ENCODE measurements at places on chromosomes 2 and 18. TPM values are rescaled to one million over a fixed set of nuclear protein-coding genes. Genes with fewer than 3 reads are reported as not detected.

GRCh38 chr2:44429034-44429433 is 67.3 kb downstream of the CAMKMT start:
- no peak for DNase-seq

Gene CDK5R2
- total RNA-seq: 5.3 TPM

Gene NYAP2
- 14.3 TPM for total RNA-seq

DNA sequence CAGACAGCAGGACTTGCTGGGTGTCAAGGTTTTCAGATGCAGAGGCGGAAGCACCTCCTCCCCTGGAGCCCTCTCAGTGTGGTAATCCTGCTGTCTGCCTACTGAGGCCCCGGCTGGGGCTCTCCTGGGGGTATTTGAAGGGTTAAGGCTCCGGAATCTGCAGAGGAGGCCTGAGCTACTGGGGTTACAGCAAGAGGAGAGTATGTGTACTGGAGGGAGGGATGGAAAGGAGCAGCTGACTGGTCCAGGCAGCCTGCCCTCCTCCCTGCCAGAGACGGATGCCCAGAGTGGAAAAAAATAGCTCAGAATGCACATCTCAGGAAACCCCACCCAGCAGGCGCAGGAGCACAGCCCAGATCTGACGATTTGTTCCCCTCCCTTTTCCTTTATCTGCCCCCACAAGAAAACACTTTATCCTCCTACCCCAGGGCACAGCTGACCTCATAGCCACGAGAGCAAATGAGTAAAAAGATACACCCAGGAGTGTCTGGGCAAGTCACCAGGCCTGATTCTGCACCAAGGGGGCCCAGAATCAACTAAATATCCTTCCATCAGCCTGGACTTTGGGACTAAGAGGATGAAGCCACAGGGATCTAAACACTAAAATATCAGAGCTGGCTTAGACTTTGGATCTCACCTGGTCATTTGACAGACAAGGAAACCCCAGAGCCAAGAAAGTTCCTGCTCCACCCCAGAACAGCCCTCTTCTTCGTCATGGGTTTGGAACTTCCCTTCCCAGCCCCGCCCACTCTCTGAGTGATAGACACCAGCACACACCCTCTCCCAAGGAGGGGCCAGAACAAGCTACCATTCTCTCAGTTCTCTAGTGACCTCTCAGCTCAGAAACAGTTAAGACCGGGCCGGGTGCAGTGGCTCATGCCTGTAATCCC is 5.5 kb downstream of the TMBIM1 start:
- peak; percentile 83 for DNase-seq

Gene UCN
- total RNA-seq: 1.2 TPM

DNA sequence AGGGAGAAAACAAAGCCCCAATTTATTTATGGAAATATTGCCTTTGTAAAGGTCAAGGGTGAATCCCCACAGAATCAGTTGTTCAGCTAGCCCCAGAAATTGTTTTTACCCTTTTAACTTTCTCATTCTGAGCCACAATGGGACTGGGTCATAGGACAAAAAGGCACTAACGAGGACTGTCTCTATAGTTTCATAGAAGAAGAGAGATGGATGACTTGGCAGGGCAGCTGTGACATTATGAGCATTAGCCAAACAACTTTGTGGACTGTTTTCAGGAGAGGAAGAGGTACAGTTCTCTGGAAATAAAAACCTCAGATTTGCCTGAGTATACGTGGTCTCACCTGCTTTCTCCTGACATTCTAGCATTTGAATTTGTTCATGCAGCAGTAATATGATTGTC is 1155.8 kb upstream of the CHAC2 start:
- no peak for DNase-seq

Gene EPB41L3
- total RNA-seq: 57.5 TPM

DNA sequence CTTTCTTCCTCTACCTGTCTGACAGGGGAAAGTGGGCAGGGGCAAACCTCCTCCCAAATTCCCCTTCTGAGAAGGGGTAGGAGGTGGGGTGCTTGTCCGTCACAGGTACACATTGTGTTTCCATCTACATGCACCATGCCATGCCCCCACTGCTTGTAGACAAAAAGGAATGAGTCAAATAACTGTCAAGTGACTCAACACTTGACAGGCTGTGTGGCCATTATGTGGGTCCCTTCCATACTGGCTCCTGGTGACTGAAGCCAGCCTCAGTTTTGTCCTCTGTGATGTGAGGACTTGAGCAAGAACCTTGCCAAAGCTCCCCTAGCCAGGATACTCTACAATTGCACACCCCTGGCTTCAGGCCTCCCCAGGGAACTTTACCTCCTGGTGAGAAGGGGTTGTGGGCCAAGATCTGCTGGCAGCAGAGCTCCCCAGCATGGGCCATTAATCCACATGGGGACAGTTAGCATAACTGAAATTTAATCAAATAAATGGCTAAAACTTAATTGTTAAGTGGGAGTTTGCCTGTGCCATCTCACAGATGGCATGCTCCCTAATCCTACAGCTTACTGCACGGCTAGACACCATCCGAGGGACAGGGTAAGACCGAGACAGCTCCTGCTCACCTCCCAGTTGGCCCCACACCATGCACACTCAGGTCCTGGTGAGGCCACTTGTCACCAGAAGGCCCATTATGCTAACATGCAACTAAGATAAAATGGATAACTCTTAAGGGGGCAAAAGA is 140.2 kb downstream of the BCL11A start:
- DNase-seq: no peak

DNA sequence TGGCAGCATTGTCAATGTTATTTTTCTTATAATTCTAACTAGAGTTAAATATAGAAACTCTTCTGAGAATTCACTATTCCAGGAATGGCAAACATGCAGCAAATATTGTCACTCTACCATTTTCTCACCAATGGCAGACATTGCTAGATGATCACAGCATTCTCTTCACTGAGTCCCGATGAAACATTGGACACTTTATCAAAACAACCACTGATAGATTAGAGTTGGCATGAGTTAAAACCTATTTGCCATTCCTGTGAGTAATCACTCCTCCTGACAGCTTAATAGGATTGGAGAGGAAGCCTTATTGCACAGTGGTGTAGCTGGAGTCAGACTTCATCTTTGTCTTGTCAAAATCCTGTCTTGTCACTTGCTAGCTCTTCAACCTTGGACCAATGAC is 163.9 kb upstream of the THUMPD2 start:
- no peak for DNase-seq

- DNase-seq: no peak
Observed at GRCh38 chr2:65062843-65063825, 6.9 kb downstream of the CEP68 start.

- DNase-seq: no peak
Observed at GRCh38 chr2:233329489-233330135, 22.0 kb downstream of the SAG start.

GRCh38 chr2:195532628-195533271 is 124.3 kb upstream of the SLC39A10 start:
- no peak for DNase-seq

Measured in frontal cortex (tissue), 4 donors.